Activated gamma-delta T cell treated with Interleukin-2 at 50 U/mL for 16 hours (primary cell): ENCODE measurements at places on chromosomes 12 and 14.

GRCh38 chr12:7128681-7129286 is at the start of gene RBP5:
RBP5 (minus strand) TSS chr12:7128889; CDS start chr12:7128775, 114 bp downstream.
- DNase-seq: no peak

DNA sequence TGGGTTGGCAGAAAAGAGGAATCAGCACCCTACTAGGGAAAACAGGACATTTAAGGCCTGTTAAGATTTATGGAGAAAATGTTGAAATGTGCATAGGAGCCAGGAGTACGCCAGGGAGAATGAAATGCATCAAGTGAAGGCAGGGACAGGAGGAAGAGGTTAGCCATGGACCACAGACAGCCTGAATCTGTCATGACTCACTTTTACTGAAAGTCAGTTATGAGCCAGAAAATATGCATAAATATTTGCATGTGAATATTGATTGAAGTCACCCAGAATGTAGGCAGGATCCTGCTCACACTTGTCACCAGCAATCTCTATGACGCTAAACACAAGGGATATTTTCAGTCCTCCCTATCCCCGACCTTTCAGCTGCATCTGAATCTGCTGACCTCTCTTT is 25.1 kb upstream of the CDK17 start:
- DNase-seq: no peak

- no peak for DNase-seq
These were observed 183.6 kb downstream of the ERC1 start for GRCh38 chr12:1174659-1175058.

- DNase-seq: no peak
These were observed 845 bp upstream of the RARG start for GRCh38 chr12:53232646-53233461.

- DNase-seq: no peak
These were observed 40.3 kb upstream of the NTF3 start for GRCh38 chr12:5391653-5392052.

DNA sequence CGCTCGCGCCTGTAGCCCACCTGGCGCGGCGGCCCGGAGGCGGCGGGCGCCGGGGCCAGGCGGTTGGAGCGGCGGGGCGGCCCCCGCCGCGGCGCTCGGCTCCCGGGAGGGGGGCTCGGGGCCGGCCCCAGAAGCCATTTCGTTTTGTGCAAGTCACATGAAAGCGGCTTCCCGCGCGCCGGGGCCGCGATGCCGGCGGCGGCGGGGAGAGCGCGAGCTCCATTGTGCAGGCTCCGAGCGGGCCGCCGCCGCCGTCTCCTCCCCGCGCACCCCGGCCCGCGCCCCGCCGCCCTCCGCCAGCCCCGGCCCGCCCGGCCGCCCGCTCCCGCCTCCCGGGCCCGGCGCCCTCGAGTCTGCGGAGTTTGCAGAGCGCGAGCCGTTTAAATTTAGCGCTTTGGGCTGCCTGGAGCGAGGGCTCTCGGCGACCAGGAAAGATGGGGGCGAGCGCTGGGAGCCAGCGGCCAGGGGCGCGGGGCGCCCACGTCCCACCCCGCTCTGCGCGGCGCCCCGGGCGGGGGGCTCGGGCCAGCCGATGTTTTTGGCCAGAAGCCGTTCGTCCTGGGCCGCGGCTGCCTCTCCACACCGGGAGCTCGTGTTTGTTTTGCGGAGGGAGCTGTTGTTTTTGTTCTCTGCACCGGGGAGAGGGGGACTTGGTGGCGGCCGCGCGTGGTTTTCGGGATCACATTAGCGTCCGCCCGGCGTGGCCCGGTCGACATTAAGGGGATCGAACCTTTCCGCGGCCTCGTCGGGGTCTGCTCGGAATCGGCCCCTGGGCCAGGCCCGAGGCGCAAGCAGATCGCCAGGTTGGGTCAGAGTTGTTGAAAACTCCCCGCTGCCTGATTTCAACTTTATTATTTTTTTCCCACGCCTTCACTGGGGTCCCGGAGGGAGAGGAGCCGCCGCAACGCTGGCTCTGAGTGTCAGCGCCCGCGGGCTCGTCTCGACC is 982 bp downstream of the BCL7A start:
- peak; percentile 10 for DNase-seq

DNA sequence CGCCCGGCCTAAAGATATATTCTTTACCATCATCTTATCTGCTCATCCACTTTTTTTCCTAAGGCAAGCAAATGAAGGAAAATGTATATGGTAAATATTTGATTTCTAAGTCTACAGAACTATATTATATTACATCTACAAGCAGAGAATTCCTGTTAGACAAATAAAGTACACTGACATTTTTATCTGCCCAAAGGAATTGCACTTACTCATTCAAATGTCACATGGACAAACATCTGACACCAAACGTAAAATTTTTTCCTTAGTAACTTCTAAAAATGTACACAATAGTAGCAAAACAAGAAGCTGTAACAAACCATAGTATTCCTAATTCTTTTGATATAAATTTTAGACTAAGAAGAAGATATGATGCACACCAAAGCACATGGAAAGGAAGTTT is 51.0 kb downstream of the SPPL3 start:
- no peak for DNase-seq

DNA sequence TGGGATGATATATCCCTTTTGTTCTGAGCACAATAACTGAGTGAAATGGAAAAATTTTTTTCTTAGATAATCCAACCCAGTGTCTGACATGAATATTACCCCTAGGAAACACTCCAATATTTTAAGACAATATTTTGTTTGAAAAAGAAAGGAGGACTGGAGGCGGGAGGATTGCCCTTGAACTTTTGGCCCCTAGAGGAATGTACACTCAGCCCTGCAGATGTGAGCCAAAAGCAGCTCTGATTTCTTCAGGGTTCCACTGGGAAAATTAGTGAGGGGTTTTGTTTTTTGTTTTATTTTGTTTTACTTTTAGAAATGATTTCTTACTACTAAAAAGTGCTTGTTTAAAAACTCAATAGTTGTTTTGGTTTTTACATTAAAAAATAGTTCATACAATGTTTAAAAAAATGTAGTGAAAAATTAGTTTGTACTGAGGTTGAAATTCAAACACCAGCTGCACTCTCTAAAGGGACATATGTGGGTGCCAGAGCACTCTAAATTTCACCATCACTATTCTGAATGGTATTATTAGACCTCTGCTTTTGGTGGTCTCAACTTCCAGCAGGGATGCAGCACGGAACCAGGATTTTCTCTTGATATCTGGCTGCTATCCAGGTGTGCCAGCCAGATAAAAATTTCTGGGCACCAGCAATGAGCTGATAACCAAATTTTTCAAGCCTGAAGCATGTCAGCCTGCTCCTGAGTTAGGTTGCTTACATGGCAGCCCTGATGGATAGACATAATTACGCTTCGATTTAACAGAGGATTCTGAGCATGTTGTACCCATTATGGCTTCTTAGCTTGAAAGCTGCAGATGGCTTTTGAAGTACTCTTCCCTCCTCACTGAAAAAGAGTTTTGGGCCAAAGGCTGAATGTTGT is 141.9 kb downstream of the ANO6 start:
- no peak for DNase-seq

DNA sequence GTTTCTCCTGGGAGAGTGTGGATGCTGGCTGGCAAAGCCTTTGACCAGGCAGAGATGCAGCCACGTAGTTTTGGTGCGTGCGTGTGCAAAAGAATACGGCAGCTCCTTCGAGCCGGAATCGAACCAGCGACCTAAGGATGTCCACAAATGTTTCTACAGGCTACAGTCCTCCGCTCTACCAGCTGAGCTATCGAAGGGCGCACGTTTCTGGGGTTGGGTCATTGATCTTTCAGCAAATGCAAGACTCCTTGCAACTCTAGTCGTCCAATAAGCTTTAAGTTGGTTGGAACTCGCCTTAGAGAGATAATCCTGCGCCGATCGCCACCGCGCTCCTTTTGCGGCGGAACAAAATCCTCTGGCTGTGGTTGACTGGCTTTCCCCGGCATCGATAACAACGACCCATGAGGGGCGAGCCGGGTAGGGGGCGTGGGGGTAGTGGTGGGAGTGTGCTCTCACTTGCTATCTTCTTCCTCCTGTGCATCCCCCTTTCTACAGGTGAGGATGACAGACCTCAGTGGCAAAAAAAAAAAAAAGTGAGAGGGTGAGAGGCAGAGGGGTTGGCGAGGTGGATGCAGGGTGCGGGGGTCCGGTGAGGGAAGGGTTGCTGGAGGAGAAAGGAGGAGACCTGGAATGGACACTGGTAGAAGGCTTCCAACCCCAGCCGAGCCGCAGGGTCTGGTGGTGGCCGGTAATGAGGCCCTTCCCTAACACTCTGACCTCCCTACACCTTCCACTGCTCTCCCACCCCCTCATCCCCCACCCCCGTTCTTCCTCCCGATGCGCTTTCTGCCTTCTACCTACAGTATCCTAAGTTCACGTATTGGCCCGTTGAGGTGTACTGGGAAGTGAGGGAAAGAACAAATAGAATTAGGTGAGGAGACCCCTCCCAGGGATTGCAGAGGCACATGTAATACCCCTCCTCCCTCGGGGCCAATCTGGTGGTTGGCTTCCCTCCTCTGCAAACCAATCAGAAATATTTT is 11.8 kb upstream of the OR6S1 start:
- DNase-seq: no peak

GRCh38 chr12:47079468-47079980 is at the start of the genes AMIGO2 and PCED1B:
AMIGO2 (minus strand) TSS chr12:47079959; CDS start chr12:47079002, 957 bp downstream.
PCED1B (plus strand) TSS chr12:47079621; CDS start chr12:47235064, 155,443 bp downstream.
- peak; percentile 55 for DNase-seq

DNA sequence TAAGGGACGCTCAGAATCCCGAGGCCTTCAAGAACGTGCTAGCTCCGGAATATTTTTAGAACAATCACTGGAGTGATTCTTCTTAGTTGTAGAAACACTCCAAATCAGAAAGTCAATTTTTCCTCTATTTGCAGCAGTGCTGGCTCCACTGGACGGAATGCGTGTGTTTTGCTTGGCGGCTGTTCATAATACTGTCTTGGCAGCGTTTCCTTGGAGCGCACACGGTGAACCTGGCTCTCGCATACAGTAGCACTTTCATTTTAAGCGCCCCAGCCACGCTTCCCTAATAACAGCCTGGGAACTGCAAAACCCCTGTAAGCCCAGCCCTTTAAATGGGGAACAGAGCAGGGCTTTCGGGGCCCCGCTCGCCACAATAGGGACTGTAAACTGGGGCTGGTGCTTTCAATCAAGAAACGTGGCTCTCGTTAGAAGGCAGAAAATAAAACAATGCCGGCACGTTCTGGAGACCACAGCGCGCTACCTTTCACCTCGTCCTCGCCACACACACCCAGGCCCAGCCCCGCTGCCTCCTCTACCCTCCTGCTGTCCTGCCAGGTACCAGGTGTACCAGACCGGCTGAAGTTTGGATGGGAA is 79.9 kb downstream of the BCL11B start:
- no peak for DNase-seq

DNA sequence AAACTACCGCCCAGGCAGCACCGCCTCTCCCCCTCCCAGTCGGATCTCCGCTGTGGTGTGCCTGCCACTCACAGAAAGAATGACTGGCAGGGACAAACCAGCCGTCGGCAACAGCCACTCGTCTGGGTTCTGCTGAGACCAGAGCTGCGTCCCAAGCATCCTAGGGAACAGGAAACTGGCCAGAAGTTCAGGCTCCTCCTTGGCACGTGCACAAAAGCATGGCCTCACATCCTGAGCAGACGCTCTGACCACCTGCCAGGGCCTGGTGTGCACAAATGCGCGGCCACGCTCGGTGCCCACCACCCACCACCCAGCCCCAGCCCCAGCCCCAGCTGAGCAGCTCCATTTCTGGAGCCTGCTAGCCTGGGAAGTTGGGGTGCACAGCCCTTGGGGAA is 214.8 kb downstream of the DPF3 start:
- DNase-seq: no peak

- DNase-seq: no peak
These were observed 109.8 kb downstream of the PRKD1 start for GRCh38 chr14:29817767-29818405.

GRCh38 chr12:77152623-77153193 is 87.3 kb upstream of the E2F7 start:
- DNase-seq: no peak

- no peak for DNase-seq
These were observed 54.6 kb downstream of the ACTN1 start for GRCh38 chr14:68924186-68925158.

DNA sequence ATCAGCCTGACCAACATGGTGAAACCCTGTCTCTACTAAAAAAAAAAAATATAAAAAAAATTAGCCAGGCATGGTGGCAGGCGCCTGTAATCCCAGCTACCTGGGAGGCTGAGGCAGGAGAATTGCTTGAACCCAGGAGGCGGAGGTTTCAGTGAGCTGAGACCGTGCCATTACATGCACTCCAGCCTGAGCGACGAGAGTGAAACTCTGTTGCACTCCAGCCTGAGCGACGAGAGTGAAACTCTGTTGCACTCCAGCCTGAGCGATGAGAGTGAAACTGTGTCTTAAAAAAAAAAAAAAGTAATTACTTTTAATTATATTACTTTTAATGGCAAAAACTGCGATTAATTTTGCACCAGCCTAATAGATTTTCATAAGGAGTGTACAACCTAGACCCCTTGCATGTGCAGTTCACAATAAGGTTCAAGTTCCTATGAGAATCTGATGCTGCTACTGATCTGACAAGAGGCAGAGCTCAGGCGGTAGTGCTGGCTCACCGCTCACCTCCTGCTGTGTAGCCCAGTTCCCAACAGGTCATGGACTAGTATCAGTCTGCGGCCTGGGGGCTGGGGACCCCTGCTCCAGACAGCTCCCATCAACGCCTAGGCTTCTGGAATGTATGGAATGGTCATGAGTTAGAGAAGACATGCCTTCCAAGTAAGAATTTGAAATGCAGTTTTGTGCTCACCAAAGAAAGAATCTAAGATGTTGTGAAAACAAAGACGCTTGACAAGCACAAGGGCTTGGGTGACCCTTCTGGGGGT is 10.1 kb downstream of the LTB4R start:
- DNase-seq: no peak
